ACHN (cell line): ENCODE measurements at places on chromosomes 2 and 18.

- DNase-seq, result no peak
Measured at GRCh38 chr2:72914589-72915319, 2.6 kb upstream of the EMX1 start.

DNA sequence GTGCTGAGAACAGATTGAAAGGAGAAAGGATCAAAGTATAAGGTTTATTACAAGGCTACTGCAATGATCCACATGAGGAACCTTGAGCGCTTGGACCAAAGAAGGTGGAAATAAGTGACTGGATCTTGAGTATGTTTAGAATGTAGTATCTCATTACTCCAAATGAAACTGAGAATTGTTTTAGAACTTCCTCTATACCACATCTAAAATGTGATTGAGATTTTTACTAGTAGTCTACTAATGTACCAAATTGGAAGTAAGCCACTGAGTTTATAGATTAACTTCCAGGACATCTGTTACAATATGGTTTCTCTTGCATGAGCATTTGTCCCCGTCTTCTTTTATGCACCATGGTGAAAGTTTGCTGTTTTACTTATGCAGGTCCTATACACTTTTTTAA lies 300.5 kb downstream of the SUCLG1 start:
- DNase-seq, result no peak

DNA sequence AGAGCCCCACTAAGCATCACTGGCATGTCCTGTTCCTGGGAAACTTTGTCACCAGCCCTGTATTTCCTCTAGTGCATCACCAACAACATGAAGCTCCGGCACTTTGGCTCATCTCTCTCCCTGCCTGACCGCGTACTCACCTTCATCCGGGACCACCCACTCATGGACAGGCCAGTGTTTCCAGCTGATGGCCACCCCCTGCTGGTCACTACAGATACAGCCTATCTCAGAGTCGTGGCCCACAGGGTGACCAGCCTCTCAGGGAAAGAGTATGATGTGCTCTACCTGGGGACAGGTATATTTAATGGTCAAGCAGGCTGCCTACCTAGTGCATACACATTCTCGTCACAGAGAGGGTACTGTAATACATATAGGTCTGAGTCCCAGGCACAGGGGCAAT lies 21.0 kb downstream of the SEMA4F start:
- no peak for DNase-seq

DNA sequence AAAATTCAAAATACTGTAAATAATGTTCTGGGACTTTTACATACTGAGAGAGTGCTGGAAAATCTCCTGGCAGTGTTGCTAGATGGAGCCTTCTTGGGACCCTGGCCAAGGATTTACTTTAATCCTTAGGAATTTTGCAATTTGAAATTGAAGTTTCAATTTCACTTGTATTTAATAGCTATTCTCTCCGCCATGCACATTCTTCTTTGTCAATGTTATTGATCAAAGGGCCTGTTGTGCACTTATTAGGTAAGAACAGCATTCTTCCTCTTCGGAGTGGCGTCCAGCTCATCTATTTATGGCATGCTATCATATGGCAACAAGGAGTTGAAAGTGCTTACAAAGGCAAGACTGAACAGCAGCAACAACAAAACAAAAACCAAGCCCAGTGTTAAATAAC lies 40.1 kb upstream of the SOS1 start:
- no peak for DNase-seq

GRCh38 chr2:229795058-229795457 lies 80.7 kb upstream of the DNER start:
- DNase-seq, result no peak

DNA sequence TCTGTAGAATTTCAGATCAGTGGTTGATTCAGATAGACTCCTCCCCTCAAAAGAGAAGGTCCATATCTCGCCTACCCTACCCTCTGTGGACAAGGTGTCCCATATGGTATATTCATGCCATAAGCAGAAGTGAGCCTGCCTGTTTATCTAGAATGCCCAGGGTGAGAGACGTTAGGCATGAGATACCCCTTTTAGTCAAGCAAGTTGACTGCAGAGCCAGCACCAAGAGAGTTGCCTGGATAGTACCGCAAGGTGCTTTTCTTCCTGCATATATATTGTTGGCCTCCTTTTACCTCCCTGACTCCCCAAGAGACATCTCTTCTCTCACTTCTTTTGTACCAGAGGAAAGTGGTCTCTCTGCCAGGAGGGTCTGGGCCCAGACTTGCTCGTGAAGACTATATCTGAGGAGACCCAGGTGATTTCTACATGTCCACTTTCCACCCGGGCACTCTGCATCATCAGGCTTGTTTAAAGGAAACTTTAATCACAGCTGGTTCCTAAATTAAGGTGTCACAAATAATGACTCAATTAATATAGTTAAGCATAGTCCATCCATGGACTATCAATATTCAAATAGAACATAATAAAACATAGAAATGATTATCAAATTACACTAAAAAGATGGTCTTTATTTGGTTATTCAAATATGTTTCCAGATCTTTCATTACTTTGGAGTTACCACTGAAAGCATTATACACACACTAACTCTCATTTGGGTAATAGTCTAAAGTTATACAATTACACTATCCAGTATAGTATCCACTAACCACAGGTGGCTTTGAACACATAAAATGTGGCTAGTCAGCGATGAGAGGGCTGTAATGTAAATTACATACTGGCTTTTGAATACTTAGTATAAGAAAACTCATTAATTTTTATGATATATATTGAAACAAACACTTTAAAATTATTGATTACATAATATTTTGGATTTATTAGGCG lies 4.1 kb downstream of the ITGA4 start:
- no peak for DNase-seq

GRCh38 chr2:88614497-88615157 lies 12.6 kb downstream of the EIF2AK3 start:
- DNase-seq, result no peak

GRCh38 chr2:10407841-10408648 lies 40.1 kb downstream of the ODC1 start:
- DNase-seq, result peak; percentile 91

DNA sequence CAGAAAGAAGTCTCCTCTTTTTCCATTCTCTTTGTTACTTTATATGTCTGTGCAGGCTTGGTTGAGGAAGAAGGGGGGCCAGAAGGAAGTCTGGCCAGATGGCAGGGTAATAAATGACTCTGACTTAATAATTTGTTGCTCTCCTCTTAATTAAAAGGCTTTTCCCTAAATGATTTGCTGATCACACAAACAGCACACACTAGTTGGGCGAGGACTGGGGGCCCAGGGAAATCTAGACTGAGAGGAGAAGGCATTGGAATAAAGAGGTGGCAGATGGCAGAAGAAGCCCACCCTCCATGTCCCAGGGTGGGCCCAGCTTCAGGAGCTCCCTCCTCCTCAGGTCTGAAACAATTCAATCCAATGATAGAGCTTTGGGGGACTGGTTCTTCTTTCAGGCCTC lies 12.7 kb upstream of the SMARCAL1 start:
- DNase-seq, result no peak

DNA sequence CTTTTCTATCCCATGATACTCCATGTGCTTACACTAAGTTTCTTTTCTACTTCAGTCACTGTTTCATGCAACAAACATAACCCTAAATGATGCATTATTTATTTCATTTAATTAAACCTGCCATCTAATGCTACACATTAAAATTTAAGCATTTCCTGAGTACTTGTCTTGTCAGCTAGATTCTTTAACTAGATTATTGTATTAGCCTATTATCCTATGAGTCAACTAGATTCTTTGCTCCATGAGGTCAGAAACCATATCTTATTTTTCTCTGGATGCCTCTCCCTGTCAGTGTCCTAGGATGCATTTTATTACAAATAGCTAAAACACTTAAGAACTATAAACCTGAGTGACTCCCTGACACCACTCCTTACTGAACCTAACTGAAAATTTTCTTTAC lies 652.4 kb downstream of the SLC4A3 start:
- no peak for DNase-seq

- DNase-seq, result no peak
Measured at GRCh38 chr18:79006106-79006795, 26.6 kb downstream of the SALL3 start.

- DNase-seq, result no peak
Measured at GRCh38 chr2:179186126-179186525, 78.5 kb downstream of the SESTD1 start.

GRCh38 chr2:231385429-231385828 lies 10.1 kb upstream of the B3GNT7 start:
- no peak for DNase-seq

GRCh38 chr2:47946593-47946992 lies 40.3 kb upstream of the FBXO11 start:
- no peak for DNase-seq

- peak; percentile 26 for DNase-seq
Measured at GRCh38 chr2:263774-264492, at the start of gene SH3YL1. TSS of gene SH3YL1 (minus strand) at chr2:264032. CDS start at chr2:263984, 48 bp downstream.

DNA sequence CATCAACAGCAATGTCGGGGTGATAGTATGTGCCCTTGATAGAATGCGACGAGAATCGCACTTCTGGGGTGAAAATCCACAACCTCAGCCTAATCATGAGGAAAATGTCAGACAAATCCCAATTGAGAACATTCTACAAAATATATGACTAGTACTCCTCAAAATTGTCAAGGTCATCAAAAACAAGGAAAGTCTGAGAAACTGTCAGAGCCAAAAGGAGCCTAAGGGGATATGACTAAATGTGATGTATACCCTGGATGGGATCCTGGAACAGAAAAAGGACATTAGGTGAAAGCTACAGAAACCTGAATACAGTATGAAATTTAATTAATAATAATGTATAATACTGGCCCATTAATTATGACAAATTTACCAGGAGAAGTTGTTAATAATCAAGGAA lies 7.6 kb upstream of the CACNB4 start:
- DNase-seq, result no peak

DNA sequence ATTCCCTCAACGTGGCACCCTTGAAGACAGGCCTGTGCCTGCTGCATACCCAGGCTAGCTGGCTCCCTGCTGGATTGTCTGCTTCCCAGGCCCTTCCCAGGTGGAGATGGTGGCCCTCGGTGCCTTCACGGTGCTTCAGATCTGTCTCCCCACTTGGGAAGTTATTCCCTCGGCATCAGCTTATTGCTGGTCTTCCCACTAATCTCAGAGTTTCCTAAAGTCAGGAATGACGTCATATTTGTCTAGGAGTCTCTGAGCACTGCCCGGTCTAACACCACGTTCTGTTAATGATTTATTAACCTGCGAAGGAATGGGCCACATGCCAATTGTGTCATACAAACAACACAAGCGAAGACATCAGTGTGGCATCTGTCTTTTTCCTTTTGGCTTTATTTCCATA lies 269.8 kb upstream of the ID2 start:
- DNase-seq, result peak; percentile 61

GRCh38 chr2:25276569-25277465 lies 64.9 kb downstream of the DNMT3A start:
- peak; percentile 55 for DNase-seq

DNA sequence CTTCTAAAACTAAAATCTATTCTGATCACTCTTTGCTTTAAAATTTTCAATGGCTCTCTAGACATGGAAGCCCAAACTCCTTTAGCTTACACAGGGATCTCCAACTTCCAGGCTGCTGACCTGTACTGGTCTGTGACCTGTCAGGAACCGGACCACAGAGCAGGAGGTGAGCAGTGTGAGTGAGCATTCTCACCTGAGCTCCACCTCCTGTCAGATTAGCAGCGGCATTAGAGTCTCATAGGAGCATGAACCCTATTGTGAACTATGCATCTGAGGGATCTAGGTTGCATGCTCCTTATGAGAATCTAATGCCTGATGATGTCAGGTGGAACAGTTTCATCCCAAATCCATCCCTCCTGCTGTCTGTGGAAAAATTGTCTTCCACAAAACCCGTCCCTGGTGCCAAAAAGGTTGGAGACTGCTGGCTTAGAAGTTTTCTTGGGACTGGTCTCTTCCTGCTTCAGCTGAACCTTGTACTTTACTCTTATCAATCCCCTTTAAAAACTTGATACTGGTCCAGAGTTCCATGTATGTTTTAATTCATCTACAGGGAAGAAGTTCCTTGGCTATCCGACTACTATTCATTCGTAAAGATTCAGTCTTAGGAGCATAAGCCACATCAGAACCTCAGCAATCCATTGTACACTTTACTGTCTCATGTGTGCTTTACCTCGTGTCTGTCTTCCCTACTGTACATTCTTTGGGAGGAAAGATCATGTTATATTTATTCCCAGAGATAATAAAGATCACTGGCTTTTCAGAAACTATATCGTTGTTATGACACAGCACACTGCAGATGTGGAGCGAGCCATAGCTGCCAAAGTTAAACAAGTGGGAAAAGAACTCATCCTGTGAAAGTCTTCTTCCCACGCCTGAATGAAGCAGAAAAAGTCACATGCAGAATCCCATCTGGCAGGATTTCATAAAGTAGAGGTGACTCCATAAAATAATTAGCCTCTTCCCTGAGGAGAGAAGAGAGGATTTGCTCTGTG lies 183.8 kb downstream of the LRATD1 start:
- DNase-seq, result no peak

GRCh38 chr2:183124957-183125255 lies 663 bp downstream of the NUP35 start:
- DNase-seq, result no peak

DNA sequence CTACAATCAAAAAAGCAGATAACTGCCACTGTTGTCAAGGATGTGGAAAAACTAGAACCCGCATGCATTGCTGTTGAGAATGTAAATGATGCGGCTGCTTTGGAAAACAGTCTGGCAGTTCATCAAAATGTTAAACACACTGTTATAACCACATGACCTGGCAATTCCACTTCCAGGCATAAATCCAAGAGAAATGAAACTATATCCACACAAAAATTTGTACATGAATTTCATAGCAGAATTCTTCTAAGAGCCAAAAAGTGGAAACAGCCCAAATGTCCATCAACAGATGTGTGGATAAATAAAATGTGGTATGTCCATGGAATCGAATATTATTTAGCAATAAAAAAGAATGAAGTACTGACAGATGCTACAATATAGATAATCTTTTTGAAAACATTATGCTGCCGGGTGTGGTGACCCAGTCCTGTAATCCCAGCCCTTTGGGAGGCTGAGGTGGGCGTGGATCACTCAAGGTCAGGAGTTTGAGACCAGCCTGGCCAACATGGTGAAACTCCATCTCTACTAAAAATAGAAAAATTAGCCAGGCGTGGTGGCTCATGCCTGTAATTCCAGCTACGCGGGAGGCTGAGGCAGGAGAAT lies 32.0 kb downstream of the ERCC3 start:
- DNase-seq, result no peak

DNA sequence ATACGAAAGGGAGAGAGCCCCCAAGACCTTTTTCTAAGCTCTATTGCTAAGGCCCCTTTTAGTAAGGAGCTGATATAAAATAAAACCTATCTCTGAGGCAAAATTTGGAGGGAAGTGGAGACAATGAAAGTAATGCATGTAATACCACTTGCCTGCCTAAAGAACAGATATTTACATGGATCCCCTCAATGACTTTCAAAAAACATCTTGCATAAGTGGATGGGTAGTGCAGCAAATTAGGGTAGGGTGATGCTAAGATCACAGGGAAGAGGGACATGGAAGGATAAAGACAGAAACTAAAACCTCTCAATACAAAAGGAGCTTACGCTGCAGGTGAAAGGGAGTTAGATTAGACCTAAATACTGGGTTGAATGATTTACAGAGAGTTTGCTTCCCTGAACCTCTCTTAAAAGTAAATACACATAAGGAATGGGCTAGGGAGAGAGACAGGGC lies 1.1 kb downstream of the ZNF513 start:
- DNase-seq, result no peak
